NCI-H2171 (cell line): ENCODE measurements at places on chromosomes 2 and 18.

DNA sequence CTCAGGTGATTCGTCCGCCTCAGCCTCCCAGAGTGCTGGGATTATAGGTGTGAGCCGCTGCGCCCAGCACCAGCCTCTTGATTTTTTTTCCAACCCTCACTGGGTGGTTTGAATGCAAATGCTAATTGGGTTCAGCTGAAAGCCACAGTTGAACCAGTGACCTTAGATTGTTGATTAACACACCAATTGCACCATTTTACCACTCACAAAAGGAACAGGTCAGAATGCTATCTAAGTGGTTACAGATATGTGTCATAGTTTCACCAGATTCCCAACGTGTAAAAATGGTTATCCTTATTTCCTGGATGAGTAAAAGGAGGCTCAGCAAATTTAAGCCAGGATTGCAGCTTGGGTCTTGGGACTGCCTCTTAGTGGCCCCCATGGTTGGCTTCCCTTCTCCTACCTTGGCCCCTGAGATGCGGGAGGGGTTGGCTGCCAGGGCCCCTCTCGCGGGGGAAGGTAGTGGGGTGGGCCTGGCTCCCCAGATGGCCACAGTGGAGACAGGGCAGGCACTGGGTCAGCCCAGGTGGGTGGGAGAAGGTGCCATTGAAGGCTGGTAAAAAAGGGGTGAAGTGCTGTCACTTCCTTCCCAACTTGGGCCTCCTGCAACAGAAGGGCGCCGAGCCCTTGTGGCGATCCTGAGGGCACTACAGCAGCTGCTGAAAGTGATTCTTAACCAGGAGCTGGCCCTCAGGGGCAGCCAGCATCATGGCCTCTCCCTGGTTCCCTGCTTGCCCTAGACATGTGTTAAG, 164.9 kb upstream of the HAAO start:
- DNase-seq = no peak

GRCh38 chr2:72722492-72723070, 103.3 kb downstream of the EXOC6B start:
- DNase-seq = no peak

- peak; percentile 73 for DNase-seq
Observed at GRCh38 chr2:176931588-176932563, 280.7 kb upstream of the HNRNPA3 start.

- no peak for DNase-seq
Observed at GRCh38 chr2:200668478-200668877, 82.7 kb downstream of the AOX1 start.

- no peak for DNase-seq
Observed at GRCh38 chr2:214376618-214377285, 34.1 kb upstream of the VWC2L start.

DNA sequence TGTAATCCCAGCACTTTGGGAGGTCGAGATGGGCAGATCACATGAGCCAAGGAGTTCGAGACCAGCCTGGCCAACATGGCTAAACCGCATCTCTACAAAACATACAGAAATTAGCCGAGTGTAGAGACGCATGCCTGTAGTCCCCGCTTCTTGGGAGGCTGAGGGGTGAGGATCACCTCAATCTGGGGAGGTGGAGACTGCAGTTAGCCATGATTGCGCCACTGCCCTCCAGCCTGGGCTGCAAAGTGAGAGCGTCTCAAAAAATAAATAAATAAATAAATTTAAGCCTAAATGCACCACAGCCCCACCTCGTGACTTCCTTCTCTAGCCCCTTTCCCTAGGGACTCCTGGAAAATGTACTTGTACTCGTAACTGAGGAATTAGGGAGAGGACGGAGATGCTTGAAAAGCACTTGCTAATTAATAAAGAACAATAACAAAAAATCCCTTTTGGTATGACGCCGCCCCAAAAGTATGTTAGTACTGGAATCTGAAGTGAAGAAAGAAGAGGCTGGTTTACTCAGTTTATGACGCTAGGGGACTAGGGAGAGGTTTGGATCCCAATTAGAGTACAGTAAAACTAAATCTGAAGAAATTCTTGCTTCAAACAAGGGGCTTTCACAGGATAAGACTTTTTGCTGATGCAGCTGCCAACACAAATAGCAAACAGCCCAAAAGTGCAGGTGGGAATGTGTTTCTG, 887 bp upstream of the ZNF396 start:
- no peak for DNase-seq

DNA sequence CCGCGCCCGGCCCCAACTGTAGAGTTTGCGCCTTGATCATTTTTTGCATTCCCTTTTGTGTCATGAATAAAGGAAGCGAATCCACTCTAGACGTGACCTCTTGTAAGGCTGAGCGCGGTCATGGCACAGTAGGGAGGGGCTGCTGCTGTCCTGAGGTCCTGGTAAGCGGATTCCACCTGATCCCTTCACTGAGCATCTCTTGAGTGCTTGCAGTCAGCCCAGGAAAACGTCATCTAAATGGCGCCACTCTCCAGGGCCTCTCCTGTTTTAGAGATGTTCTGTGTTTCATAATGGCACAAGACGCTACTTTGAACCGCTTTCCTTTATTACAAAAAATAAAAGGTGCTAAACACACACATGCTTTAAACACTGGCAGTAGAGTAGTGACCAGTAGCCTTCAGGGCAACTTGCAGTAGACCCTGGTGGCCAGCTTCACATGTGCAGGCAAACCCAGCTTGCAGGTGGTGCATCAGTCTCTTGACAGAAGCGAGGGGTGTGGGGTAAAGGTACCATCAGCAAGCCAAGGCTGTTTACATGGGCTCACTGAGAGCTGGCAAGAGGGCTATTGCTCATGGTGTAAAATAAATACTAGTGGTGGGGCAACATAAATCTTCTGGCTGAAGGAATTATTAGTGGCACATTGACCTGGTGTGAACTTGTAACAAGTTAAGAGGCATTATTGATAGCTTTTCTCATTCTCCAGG, 43.0 kb upstream of the ACKR3 start:
- DNase-seq = no peak

- DNase-seq = no peak
Observed at GRCh38 chr2:212384027-212384426, 154.6 kb downstream of the ERBB4 start.

DNA sequence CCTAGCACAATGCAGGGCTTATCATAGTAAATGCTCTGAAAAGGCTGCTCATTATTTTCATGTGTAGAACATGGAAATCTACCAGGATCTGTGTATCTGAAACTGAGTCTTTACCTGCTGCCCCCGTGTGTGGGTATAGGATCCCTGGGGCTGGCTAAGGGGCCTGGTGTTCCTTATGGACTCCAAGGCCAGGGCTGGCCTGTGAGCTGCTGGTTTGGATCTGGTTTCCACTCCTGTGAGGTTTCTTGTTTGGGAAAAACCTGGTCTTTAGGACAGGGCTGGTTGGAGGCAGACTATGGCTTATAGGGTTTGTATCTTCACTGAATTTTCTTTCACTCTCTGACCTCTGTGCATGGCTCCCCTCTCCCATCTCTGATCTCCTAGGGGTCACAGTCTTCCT, 80.8 kb downstream of the DYSF start:
- no peak for DNase-seq

GRCh38 chr2:174663550-174663949, 65.9 kb upstream of the WIPF1 start:
- no peak for DNase-seq

GRCh38 chr2:147231607-147232006, 613.2 kb upstream of the ACVR2A start:
- no peak for DNase-seq

GRCh38 chr2:194380011-194380410, 1277.0 kb upstream of the SLC39A10 start:
- no peak for DNase-seq

DNA sequence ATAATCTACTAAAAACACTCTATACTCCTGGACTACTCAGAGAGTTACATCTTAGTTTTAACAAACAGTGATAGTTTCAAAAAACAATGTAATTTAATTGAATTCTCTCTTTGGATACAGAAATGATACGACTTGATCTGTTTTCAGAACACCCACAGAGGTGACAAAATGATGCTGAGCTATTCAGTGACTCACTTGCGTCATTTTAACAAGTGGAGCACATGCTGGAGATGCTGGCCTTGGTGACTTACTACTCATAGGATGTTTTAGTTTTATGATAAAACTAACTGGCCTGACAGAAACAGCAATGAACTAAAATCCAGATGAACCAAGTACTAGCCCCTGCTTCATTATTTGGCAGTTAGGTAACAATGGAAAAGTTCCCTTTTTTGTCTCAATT, 101.3 kb upstream of the ITGB6 start:
- DNase-seq = no peak

DNA sequence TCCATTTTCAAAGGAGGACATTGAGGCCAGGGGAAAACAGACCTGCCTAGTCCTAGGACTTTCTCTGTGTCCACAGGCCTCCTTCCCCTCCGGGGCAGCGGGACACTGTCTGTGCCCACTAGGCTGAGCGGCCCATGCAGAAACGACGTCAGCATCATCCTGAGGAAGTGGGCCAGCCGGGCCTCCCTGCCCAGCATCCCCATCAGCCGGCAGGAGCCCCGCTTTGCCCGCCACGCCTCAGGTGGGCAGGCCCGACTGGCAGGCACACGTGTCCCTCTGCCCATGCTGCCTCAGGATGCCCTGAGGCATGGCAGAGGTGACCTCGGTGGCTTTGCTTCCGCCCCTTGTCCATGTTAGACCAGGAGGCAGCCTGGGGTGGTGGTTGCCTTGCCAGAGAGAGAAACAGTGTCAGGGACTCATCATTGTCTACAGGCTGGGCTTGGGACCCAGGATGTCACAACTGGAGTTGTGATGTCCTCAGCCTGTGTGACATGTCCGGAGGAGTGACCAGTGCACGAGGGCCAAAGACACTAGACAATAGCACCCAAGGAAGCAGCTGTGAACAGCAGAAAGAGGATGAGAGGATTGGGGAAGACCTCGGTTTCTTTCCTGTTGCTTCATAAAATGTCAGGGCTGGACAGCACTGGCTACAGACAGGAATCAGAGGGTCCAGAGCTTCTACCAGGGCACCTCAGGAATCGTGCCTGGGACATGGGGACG, 36.8 kb downstream of the TOGARAM2 start:
- no peak for DNase-seq

DNA sequence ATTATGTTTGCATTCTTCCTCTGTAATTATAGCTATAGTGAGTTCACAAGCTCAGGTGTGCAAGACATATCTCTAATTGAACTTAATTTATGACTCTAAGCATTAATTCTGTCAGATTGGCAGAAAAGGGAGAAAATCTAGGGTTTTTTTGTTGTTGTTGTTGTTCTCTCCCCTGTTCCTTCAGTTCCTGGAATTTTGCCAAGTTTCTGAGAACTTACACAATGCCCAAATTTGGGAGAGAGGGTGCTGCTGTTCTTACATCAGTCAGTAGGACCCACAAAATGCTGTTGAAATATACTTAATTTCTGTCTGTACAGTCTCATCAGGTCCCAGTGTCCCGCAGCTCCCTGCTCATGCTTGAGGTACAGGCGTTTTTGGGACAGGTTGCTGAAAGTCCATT, 221.8 kb upstream of the RBMS1 start:
- DNase-seq = no peak

GRCh38 chr2:79721966-79722365, 209.1 kb downstream of the CTNNA2 start:
- no peak for DNase-seq

DNA sequence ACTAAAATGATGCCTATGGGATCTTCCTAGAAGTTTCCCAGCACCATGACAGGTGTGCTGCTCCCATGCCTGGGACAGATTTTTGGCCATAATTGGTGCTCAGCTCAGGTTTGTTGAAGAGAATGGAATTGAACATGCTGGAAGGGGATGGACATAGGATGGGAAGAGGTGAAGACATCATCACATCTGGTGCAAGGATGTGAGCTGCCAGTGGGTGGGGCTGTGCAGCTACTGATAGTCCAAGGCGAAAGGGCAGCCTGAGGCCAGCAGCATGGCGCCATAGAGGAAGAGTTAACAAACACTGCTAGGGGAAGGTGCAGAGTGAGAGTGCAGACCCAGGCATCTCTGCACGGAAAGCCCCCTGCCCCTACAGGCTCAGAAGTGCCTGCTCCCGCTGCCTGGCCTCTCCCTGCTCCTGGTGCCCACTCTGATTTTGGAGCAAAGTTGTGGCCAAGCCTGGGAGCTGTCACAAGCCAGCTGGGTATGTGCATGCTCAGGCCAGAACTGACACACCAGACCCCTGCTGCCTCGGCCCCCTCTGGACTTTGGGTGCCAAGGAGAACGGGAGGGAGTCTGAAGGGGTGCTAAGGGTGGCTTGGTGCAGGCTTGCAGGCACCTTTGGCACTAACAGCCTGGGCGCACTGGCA, 178.6 kb downstream of the ZBTB7C start:
- no peak for DNase-seq

GRCh38 chr2:18117592-18117991, 239.1 kb downstream of the KCNS3 start:
- DNase-seq = peak; percentile 1

DNA sequence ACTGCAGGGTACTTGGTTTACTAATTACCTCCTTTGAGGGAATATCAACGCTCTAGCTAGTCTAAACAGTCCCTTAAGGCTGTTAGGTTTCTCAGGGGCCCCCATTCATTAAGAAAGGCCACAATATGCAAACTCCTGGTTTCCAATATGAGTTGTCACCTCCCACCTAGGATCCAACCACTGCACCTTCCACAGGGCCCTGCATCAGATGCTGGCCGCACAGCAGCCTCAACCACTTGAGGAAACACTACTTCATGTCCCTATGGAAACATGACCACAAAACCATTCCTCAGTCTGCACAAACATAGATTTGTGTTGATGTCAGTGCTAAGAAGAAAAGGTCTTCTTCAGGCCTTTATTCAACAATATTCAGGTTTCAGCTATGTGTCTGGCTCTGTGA, 40.9 kb downstream of the STAT4 start:
- no peak for DNase-seq

GRCh38 chr18:21960189-21960588, 209.2 kb upstream of the GATA6 start:
- no peak for DNase-seq

DNA sequence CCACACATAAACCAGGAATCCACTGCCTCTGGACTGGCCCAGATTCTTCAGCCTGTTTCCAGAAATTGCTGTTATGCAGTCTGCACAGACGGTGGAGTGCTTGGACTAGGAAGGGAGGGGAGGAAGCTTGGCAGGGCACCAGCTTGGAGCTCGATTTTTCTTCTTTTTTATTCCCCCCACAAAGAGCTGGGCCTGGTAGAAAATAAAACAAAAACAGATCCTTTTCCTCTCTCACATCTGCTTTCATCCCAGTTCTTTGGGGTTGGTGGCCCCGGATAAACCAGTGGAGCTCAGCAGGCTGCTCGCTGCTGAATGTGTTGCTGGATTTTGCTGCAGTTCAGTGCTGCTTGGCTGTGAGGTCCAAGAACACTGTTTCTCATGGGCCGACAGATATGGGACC, 16.0 kb downstream of the LRRTM1 start:
- DNase-seq = peak; percentile 5

DNA sequence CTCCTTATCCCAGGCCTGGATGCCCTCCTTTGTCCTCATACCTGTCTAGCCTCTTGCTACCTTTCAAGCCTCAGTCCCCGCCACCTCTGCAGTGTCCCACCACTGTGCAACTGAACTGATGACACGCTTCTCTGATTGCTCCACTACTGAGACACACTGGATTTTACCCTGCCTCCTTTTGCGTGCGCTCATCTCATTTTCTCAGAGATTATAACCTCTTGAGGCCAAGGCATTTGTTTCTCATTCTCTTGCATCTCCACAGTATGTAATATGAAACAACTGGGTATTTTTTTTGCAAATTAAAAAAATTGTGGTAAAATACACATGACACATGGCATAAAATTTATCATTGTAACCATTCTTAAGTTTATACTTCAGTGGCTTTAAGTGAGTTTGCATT, 95.4 kb downstream of the PRKCE start:
- no peak for DNase-seq

- DNase-seq = peak; percentile 94
Observed at GRCh38 chr2:55490554-55490953, 29.0 kb upstream of the CFAP36 start.
